ENCODE measurements at places on chromosomes 7 and 10.

DNA sequence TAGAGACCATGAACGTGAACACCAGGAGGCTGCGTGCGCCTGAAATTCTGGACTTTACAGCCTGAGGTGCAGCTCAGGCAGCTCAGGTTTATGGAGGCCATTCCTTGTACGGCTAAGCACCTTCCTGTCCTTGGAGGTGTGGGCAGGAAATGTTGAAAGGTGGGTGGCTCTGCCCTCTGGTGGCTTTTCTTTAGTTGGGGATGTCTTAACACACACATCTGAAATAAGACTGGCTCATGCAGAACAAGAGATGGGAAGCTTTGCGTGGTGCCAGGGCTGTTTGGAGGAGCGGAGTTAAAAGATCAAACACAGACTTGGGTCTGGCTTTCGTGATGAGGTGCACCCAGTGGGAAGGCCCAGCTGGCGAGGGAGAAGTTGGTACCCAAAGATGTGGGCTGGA lies 64.1 kb downstream of the DOCK1 start:
- no peak for DNase-seq

- DNase-seq: no peak
Measured at GRCh38 chr10:112282086-112282485, 1.1 kb upstream of the TECTB start.

GRCh38 chr7:22220941-22221340 lies 136.0 kb downstream of the RAPGEF5 start:
- DNase-seq: no peak

DNA sequence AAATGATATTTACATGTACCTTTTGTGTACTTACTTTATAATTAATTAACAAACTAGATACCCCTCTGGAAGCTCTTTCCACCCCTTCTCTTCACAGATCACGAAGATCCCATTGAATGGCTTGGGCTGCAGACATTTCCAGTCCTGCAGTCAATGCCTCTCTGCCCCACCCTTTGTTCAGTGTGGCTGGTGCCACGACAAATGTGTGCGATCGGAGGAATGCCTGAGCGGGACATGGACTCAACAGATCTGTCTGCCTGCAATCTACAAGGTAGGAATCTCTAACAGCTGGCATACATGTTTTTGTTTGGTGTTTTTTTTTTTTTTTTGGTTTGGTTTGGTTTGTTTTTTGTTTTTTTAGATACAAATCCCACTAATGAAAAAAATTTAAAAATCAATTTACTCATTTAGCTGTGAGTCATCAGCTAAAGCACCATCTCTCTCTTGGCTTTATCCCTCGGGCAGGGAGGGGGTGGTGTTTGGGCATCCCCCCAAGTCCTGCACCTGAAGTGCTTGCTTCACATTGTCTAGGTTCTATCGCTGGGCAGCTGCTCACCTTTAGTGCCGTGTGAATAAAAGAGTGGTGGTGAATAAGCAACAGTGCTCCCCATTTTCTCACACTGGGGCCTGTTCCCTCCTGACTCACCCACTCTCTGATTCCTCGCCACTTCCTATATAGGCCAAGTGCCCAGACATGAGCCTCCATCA lies 68.9 kb downstream of the MET start:
- no peak for DNase-seq

DNA sequence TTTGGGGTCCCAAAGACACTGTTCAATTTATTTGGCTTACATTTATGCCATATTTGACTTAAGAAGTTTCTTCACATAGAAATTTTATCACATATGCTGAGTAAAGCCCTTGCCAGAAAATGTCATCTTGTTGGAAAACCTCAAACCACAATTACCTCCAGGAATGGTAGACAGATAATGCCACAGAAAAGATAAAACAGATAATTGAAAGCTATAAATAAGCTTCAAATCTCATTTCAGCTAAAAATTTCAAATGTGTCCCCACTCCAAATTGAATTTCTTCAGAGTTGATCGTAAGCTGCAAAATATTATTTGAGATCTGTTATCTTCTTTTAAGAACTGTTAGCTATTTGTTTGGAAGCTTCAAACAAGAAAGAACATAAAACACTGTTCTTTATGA lies 176.4 kb upstream of the PTN start:
- no peak for DNase-seq

DNA sequence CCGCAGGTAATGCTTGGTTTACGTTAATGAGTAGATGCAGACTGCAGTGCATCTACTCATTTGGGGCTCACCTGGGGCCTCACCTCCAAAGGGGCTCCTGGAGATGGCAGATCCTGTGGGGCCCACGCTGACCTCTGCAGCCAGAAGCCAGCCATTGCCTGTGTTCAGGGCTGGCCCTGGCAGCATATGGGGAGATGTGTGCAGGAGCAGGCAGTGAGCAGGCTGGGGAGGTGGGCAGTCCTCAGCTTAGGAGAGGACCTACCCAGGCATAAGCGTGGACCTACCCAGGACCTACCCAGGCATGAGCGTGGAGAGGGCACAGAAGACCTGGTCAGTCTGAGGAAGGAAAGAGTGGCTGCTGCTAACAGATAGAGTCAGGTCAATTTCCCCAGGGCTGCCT lies 178.5 kb downstream of the PTPRN2 start:
- no peak for DNase-seq

DNA sequence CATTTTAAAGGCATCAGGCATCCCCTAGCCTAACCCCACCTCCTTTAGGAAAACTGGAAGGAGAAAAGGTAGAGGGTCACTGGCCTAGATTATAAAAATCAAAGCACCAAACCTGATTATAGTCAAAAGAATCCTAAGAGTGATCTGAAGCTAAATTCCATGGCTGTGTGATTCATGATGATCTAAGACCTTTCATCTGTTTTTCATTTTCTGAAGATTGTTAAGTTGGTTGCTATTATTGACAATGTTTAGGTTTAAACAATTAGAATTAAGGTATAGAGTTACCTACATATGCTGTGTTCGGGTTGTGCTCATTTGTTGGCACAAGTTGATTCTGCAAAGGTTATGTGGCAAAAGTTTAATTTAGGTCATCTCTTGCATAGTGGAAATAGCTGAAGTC lies 148.7 kb downstream of the BICC1 start:
- no peak for DNase-seq

DNA sequence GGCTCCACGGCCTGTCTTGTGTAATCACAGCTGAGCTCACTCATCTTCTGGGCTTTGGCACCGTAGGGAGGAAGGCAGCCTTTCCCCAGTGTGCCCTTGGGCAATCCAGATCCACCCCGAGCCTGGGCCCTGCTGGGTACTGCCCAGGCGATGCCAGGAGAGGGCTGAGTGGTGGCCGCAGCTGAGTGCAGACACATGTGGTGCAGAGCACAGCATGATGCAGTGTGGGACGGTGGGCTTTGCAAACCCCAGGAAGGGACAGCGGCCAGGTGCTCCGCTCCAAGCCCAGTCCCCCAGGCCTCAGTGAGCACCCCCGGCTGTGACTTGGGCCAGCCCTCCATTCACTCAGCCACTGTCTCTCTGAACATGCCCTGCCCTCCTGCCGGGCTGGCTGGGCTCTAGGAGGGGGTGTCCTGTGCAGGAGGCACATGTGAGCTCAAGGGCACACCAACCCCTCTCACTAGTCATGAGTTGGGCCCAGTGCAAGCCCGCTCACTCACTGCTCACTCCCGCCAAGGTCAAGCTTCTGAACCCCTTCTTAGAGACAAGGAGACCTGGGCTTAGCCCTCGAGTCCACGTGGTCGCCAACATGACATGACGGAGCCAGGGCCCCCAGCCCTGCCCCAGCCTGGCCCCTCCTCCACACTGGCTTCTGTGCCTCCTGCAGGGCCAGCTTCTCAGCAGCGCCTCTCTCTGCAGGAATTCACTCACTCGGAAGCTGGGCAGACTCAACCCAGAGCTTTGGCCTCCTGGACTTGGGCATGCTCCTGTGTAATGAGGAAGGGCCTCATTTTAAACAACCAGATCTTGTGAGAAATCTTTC lies 77.5 kb upstream of the INSIG1 start:
- DNase-seq: no peak

DNA sequence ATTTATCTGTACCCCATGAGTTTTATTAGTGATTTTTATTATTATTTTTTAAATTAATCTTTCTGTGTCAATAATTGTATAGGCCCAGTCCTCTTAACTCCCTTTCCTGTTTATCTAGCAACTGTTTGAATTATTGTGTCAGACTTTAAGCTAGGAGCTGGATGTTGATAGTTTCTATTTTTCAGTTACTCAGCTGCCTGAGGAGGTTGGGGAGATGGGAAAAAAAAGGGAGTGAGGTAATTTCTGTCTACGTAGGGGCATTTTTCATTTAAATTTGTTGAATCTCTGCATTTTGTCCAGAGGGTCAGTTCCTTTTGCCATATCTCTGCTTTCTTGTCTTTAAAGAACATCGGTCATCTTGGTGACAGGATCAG lies 5.0 kb upstream of the ZNF518A start:
- no peak for DNase-seq

GRCh38 chr7:132102942-132103341 lies 473.3 kb downstream of the PLXNA4 start:
- DNase-seq: no peak

DNA sequence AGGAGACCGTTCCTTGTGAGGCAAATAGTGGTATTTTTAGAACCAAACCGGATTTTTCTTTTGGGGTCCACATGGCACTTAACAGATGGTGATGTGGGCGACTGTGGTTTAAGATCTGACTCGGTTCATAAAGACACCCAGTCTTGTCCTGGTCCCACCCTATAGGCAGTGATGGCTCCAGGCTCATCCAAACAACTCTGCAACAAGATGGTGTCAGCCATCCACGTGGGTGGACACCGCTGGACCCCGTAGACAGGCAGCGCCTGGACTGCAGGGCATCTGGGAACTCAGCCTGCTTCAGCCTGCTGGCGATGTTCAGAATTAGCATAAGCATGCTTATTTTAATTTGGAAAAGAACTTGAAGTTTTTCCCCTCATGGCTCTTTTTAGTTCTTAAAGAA lies 258.4 kb upstream of the FZD1 start:
- DNase-seq: no peak

DNA sequence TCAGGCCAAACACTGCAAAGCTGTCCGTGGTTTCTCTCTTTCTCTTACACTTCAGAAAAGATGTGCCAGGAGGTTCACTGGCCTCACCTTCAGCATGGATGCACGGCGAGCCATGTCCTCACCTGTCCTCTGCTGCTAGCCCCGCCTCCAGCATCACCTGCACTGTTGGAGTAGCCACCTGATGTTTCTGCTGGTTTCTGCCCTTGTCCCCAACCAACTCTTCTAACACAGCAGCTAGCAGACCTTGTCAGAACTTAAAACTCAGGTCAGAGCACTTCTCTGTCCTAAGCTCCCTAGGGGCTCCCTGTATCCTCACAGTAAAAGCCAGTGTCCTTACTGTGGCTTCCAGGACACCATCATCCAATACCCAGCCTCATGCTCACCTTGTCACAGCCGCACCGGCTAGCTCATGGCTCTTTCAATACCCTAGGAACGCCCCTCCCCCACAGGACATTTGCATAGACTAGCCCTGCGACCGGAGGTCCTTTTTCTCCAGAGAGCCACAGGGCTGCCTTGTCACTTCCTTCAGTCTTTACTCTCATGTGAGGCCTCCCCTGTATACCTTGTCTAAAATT lies 15.2 kb downstream of the PALD1 start:
- peak; percentile 65 for DNase-seq

GRCh38 chr7:17168416-17168815 lies 130.0 kb upstream of the AHR start:
- DNase-seq: no peak

DNA sequence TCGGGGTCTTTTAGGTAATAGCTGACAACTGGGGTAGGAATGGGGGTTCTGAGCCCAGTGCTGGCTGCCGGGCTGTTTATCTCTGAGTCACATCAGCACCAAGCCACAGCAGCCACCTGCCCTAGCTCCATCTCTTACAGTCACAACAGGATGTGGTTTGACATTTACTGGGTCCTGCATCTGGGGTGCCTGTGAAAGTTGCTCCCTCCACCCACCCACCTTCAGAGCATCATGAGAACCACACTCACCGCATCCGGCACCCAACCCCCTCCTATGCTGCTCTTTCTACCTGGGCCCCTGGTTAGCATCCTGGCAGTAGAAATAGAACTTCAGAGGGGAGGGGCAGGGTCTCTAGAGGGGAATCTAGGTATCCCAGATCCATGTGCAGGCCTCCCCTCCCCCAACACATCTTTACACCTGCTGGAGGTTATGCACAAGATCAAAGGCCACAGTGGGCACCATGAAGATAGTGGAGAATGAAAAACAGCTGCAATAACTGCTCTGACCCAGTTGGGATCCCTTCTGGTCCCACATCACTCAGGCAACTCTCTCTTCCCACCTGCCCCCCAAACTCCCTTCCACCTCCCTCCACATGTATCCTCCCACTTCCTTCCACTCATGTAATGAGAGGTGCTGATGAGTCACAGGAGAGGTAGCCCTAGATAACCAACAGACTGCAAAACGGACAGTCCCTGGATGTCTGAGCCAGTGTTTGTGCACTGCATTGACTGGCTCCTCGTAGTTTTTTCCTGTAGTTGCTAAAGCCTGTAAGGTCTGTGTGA lies 38.2 kb downstream of the PRSS2 start:
- DNase-seq: no peak

DNA sequence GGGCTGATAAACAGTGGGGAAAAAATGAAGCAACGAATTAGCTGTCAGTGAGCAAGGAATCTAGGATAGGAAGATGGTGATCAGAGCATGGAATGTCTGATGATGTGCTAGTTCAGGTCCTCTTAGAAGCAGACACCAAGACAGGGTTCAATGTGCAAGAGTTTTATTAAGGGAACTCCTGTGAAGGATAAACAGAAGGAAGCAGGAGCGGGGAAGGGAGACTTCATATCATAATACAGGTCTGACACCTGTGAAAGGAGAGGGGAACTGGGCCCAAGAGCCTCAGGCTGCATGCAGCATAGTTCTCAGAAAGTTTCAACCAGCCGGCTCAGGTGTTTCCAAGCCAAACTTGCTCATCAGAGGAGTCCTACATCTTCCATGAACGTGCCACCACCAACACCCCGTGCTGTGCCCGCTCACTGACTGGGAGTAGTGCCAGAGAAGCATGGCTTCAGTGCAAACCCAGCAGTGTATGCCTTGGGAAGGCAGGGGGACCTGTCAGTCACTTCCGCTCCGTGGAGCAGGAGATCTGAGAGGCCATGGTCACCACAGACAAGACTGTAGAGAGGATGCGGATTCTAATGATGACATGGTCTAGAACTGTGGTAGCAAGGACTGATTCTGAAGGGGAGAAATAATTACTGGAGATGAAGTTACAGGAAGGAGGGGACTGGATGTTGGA lies 45.8 kb downstream of the ZNF800 start:
- DNase-seq: no peak

DNA sequence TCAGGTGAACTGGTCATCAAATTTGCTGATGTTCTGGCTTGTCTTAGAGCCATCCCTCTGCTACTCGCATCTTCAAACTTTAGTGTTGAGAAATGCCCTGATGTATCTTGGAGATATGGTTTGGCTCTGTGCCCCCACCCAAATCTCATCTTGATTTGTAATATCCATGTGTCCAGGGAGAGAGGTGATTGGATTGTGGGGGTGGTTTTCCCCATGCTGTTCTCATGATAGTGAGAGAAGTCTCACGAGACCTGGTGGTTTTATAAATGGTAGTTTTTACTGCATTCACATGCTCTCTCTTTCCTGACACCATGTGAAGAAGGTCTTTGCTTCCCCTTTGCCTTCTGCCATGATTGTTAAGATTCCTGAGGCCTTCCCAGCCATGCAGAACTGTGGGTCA lies 74.0 kb upstream of the AFAP1L2 start:
- no peak for DNase-seq

Measured in nephron progenitor cell (in vitro differentiated cells).